Vagina (tissue), 2 donors: ENCODE measurements at places on chromosomes 6 and 20.

DNA sequence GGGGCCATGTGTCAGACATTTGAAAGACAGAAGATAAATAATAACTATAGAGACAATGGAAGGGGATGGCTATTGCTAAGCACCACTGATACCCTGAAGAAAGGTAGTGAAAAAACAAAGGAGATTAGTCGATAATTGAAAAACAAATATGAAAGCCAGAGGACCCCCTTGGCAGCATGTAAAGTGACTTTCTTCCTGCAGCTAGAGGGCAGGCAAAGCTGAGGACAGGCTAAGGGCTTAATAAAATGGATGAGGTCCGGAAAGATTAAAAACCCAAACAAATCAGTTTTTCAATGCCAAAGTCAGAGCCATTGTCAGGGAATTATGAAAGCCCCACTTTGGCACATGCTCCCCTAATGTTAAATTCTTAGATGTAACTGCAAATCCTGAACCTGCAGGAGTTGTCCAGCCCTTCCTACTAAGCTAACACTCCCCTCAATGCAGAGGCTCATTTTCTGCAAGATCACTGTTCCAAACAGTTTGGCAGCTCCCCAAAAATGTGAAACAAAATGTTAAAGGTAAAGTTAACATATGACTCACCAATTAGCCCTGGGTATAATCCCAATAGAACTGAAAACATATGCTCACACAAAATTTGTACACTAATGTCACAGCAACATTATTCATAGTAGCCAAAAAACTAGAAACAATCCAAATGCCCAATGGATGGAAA lies 1177.9 kb downstream of the GRIK2 start:
- DNase-seq, result no peak

DNA sequence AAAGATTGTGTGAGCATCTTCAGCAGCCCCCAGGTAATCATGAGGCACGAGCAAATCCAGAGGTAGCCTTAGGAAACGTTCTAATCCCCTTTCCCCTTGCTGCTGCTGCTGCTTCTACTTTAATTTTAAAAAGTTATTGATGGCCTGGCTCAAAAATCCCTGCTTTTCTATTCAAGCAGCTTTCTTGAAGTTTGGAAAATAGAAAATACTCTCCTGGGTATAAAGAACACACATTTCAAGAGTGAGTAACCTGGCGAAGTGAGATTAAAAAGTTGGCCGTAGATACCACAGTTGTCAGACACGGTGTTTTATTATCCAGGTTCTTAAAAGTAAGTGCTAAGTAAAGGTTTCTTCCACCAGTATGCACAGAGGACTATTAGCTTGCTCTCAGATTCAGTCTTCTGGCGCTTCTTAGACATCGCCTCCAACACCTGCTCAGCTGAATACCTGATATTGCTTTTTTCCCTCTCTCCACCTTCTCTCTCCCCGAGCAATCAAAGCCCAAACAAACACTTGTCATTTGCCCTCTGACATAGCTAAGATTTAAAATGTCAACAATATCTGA lies 150.7 kb downstream of the EDN3 start:
- DNase-seq, result no peak

GRCh38 chr20:44395461-44396340 lies 40.2 kb downstream of the HNF4A start:
- no peak for DNase-seq

- no peak for DNase-seq
These were observed 77.2 kb upstream of the EPHA7 start for GRCh38 chr6:93496548-93496947.

GRCh38 chr20:23084845-23085365 lies 1.2 kb downstream of the CD93 start:
- DNase-seq, result no peak

DNA sequence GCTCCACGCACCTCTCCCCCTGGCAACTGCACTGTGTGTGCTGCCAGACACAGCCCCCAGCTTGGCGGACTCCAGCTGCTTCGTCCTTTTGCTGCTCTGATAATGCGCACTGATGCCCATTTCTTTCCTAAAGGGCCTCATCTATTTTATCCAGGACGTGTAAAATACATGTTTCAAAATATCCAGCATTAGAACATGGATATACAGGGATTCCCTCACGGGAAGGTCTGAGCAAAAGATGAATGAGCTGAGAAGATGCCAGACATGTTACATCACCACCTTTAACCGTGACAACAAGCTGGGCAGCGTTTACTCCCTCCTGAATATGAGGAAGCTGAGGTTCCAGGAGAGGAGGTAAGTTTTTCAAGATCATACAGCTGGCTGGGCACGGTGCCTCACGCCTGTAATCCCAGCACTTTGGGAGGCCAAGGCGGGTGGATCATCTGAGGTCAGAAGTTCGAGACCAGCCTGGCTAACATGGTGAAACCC lies 32.8 kb downstream of the TNXB start:
- no peak for DNase-seq

GRCh38 chr6:69933239-69933638 lies 66.9 kb downstream of the COL19A1 start:
- no peak for DNase-seq

- no peak for DNase-seq
These were observed 117.1 kb upstream of the EEF1E1 start for GRCh38 chr6:8219352-8219943.

- DNase-seq, result no peak
These were observed 508.0 kb upstream of the MMS22L start for GRCh38 chr6:97790926-97791590.

DNA sequence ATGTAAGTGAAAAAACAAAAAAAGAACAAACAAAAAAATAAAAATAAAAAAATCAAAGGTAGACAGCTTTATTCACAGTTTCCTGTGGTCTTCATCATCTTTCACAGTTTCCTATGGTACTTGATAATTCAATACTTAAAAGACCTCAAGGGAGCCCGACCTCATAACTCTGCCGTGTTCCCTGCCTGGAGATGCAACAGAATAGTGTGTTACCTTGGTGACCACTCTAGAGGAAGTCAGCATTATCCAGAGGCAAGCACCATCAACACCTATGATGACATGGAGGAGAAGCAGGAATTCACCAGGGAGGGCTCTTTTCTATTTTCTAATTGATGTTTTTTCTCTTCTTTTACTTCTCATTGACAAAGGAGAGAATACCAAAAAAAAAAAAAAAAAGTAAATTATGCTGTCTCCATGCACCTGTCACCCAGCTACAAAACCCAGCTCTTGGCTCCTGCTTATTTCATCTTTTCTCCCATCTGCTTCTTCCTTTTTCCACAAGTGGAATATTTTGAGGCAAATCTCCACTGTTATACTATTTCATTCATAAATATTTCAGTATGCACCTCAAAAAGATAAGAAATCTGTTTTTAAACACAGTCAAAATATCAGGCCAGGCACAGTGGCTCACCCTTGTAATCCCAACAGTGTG lies 95.8 kb upstream of the STXBP5 start:
- DNase-seq, result no peak

- no peak for DNase-seq
These were observed 98.9 kb downstream of the EYA2 start for GRCh38 chr20:46993465-46994095.

GRCh38 chr20:51020657-51021056 lies 2.2 kb downstream of the KCNG1 start:
- no peak for DNase-seq

DNA sequence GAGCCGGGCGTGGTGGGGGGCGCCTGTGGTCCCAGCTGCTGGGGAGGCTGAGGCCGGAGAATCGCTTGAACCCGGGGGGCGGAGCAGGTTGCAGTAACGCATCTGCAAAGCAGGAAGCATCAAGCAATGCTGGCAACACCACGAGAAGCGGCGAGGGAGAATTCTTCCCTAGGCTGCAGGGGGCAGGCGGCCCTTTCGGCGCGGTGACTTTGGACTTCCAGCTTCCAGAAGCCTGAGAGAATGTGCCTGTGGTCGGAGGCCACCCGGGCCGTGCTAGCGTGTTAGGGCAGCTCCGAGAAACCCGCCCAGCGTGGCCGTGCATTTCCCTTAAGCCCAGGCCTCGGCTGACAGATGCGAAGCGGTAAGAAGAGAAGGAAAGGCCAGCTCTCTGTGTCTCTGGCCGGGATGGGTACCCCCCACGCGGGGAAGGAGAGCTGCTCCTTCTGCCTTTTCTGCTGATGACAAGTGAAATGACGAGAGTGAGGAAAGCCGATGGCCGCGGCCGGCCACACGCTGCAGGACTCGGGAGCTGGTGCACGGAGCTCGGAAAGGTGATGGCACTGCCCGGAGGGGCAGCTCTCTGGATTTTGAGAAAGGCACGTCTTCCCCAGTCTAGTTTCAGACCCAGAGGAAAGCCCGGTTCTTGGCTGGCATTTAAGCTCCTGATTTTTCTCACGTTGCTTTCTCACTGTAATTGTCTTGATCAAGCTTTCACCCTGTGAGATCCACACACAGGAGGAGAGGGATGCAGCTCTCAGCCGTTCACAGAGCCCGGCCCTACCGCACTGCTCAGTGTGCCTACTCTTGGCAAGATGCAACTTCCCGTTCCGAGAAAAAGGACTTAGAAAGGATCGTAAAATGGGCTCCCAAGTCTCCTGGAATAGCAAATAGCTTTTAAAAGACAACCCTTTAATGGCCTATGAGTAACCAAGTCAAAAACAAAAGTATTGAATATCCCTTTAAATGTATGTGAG lies 68.3 kb upstream of the EXOC2 start:
- no peak for DNase-seq

DNA sequence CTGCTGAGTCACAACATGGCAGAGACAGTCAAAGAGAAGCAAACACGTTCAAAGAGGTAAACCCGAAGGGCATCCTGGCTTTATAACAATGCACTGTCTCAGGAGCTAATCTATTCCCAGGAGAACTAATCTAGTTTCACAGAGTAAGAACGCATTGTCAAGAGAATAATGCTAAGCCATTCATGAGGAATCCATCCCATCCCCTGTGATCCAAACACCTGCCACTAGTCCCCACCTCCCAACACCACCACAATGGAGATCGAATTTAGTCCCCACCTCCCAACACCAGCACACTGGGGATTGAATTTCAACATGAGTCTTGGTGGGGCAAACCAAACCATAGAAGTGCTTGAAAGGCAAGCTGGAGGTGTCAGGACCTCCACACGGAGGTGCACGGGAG lies 231.5 kb upstream of the ID4 start:
- no peak for DNase-seq

DNA sequence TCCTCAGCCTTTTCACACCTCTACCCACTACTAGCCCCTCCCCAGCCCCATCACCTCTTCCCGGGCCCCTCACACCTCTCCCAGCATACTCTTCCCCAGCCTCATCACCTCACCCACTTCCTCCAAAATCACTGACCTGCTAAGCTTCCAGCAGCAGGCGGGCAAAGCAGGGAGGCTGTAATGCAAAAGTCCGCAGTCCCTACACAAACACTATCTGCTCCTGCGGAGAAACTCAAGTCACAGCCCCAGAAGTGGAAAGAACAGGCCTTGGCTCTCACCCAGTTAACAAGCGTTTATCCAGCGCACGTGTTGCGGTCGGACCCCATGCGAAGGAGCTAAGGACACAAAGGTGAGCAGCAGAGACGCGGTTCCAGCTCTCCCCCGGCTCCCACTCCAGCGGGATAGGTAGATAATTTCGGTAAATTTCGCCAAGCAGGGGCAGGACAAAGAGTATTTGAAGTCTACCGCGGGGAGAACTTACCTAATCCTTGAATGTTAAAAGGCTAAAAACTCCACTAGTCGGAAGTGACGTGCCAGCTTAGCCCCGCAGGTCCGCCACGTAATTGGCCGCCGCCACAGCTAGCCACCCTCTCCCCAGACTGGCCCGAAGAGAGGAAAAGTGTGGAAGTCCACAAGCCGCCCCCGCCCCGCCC lies 728 bp upstream of the TRIM39 start:
- no peak for DNase-seq

GRCh38 chr20:50226093-50226974 lies 35.7 kb downstream of the CEBPB start:
- no peak for DNase-seq
